Sigmoid colon (tissue), 7 donors: ENCODE measurements at places on chromosomes 3 and 15. TPM values are rescaled to one million over a fixed set of nuclear protein-coding genes. Genes with fewer than 3 reads are reported as not detected.

RAD18 gene
- 10.0 TPM for total RNA-seq

DNA sequence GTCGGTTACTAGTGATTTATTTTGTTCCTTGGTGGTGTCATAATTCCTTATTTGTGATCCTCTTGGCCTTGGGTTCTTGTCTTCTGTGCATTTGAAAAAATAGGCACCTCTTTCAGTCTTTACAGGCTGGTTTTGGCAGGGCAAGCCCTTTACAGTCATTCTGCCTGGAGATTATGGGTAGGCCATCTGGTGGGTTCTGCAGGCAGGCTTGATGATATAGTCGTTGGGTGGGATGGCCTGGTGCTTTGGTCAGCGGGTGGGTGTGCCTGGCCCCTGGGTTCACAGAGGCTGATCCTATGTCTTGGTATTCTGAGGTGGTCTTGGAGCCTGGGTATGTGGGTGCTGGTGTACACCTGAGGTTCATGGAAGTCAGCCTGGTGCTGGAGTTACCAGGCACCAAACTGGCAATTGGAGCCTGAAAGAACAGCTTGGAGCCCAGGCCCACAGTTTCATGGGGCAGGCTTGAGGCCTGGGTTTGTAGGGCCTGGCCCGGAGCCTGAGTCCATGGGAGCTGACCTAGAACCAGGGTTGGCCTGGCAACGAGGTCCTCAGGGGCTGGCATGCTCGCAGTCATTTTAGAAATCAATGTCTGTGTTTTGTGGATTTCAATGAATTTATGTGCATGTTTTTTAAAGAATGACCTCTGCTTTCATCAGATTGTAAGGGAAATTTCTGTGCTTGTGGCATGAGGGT, 63.3 kb downstream of the DOCK3 start:
- no peak for DNase-seq
- no peak overlapping the region for H3K27ac ChIP-seq
- H3K4me1 ChIP-seq: no peaks in the 10 kb centered on the region
- H3K36me3 ChIP-seq: no peaks in the 10 kb centered on the region
- H3K27me3 ChIP-seq: no peaks in the 10 kb centered on the region

GRCh38 chr3:141519587-141519986, 32.8 kb downstream of the RASA2 start:
- H3K36me3 ChIP-seq: peaks cover 5% of the 10 kb centered on the region
- no peaks in the 10 kb centered on the region for H3K4me1 ChIP-seq
- H3K27ac ChIP-seq: no peak overlapping the region

GRCh38 chr3:186209810-186210752, 101.2 kb upstream of the ETV5 start:
- no peak overlapping the region for H3K4me3 ChIP-seq
- H3K4me1 ChIP-seq: no peaks in the 10 kb centered on the region
- no peaks in the 10 kb centered on the region for H3K27me3 ChIP-seq

- no peaks in the 10 kb centered on the region for H3K27me3 ChIP-seq
- no peaks in the 10 kb centered on the region for H3K4me1 ChIP-seq
- no peak overlapping the region for H3K27ac ChIP-seq
- DNase-seq: no peak
These were observed 90.6 kb downstream of the CNTN3 start for GRCh38 chr3:74523811-74524210.

GRCh38 chr3:55191911-55192775, 264.3 kb upstream of the LRTM1 start:
- no peak overlapping the region for H3K4me3 ChIP-seq
- no peaks in the 10 kb centered on the region for H3K27me3 ChIP-seq
- H3K27ac ChIP-seq: no peak overlapping the region

- H3K27ac ChIP-seq: no peak overlapping the region
- no peaks in the 10 kb centered on the region for H3K27me3 ChIP-seq
- no peaks in the 10 kb centered on the region for H3K4me1 ChIP-seq
- H3K36me3 ChIP-seq: no peaks in the 10 kb centered on the region
- DNase-seq: no peak
These were observed 791.6 kb upstream of the ARRDC4 start for GRCh38 chr15:97168704-97169475.
